ENCODE measurements at places on chromosomes 7 and 10.

DNA sequence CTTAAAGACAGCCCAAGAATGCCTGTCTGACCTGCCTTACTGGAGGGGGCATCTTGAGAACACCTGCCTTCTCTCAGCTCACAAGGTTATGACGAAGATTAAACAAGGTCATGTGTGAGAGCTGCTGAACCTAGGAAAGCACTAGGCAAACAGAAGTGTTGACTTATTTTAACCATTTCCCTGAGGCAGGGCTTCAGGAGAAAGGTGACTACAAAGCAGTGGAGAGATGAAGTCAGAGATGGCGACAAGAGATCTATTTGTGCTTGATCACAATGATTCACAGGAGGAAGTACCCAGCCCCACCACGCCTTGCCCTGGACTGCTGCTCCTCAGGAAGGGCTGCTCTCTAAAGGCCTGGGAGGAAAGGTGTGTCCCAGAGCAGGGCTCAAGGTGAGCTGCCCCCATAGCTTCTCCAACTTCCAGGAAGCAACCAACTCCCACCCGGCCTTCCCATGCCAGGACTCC, 27.8 kb downstream of the STN1 start:
- no peak for DNase-seq

GRCh38 chr10:83935911-83936310, 203.4 kb upstream of the GHITM start:
- DNase-seq = no peak

DNA sequence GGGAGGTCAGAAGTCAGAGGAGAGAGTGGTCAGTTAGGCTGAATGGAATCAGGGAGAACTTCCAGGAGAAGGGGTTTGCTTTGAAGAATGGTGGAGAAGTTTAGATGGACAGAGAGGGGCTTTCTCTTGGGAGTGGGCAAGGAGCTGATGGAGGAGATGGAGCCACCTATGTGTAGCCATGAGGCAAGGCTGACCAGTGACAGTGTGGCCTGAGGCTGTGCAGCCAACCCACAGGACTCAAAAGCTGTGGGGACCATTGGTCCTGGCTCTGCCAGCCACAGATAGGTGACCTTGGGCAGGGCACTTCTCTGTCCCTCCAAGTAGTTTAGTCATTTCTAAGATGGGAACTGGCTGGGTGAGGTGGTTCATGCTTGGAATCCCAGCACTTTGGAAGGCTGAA, 18.7 kb downstream of the NEURL1 start:
- no peak for DNase-seq

GRCh38 chr7:30596014-30596641, 1.4 kb downstream of the GARS1 start:
- DNase-seq = peak; percentile 8

DNA sequence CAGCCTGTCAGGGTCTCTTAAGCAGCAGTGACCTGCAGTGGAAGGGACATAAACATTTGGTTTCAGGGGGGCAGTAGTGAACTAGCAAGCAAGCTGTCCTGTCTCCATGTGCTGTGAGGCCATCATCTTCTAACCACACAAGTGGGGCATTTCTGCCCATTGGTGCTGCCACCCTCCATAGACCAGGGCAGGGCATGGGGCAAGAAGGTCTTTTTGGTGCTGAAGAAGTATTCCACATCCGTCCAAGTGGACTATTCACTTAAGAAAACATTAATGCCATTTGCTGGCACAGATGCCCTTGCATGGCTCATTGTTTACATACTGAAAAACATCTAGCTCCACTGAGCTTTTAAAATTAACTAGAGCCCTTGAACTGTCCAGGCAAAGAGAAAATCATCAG, 35.8 kb downstream of the ALOX5 start:
- DNase-seq = no peak

DNA sequence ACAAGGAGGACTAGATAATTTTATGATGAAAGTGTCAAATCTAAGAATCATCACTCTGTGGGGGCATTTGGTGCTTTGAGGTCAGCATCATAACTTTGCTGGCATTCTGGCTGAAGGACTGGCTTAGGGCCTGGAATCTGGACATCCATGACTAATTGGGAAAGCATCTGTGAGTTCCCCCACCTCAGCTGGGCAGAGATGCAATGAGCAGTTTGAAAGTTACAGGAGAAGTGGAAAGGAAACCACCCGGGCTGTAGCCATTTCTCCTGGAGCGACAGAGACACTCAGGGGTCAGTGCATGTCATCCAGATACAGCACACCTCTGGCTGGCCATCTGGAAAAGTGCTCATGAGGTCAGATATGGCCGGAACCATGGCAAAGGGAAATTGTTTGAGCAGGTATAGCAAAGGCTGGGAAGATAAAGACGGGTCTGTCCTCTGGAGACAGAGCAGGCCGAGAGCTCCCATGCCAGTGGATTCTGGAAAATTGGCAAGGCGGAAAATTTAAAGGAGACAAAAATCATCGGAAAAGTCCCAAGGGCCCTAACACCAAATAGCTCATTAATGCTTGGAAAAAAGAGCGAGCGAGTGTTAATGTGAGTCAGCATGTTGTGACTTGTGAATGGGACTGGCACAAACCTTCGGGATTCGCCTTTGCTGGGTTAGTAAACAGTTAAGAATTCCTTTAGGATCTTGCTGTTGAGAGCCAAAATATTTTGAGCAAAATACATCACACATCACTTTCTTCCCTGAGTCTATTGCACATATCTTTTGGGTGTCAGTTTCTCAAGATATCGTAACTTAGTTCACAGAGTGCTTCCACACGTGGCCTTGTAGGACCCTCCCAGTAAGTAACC, 188.4 kb upstream of the AGK start:
- no peak for DNase-seq

DNA sequence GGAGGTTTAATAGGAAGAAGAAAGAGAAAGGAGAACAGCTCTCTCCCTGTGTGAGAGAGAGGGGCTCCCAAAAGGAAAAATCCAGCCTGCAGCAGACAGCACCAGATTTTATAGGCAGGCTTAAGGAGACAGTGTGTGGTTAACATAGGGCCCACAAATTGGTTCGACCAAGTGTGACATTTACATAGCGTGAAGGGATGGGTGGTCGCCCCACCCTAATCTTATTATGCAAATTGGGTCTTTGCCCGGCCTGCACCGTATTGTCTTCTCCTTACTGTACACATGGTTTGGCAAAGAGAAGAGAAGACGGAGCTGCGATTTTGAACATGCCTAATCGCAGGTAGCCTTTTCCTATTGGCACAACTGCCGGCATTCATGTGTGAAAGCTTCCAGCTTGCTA, 756.3 kb downstream of the NXPH1 start:
- DNase-seq = no peak

DNA sequence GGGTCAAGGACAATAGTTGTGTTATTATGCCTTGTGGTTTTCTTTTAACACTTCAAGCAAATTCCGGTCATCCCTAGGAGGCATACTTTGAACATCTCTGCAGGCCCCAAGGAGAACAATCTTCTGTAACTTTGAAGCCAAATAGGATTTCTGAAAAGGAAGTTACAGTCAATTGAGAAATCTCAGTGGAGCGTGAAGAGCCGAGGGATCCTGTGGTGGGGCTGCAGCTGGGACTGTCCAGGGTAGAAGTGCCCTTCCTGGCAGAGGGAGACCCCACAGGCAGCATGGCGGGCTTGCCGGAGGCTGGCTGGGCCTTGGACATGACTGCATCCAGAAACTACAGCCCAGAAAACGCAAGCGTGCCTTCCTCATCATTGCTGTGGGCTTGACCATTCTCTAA, 179.7 kb downstream of the PTPN20 start:
- no peak for DNase-seq

- DNase-seq = no peak
Observed at GRCh38 chr10:4067931-4068561, 283.0 kb upstream of the KLF6 start.

GRCh38 chr7:130140551-130141160, 64.5 kb downstream of the TMEM209 start:
- DNase-seq = no peak

- DNase-seq = no peak
Observed at GRCh38 chr7:121204537-121204936, 124.3 kb upstream of the WNT16 start.

DNA sequence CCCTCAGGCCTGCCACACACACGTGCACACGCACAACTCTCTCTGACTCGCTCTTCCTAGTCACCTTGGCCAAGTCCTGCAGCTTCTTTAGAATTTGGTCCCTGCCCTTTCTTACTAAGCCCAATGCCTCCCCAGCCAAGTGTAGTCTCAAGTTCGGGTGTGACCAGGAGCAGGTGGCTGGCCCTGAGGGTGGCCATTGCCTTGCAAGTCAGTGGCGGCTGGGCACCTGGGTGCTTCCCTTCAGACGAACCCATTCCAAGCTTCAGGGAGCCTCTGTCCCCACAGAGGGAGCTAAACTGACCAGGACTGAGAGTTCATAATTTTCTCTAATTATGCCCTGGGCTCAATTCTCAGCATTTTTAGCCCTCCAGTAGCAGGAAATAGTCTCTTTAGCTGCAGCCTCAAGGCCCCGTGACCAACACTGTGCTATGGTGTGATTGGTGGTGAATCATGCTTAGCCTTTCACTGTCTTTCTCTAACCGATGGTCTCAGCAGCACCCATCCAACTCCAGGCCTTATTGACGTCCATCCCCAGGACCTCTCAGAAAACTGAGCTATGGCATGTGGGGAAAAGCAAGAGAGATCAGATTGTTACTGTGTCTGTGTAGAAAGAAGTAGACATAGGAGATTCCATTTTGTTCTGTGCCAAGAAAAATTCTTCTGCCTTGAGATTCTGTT, 34.7 kb upstream of the FXYD4 start:
- DNase-seq = no peak

- peak; percentile 85 for DNase-seq
Observed at GRCh38 chr7:1412322-1413261, 46.7 kb downstream of the MICALL2 start.

DNA sequence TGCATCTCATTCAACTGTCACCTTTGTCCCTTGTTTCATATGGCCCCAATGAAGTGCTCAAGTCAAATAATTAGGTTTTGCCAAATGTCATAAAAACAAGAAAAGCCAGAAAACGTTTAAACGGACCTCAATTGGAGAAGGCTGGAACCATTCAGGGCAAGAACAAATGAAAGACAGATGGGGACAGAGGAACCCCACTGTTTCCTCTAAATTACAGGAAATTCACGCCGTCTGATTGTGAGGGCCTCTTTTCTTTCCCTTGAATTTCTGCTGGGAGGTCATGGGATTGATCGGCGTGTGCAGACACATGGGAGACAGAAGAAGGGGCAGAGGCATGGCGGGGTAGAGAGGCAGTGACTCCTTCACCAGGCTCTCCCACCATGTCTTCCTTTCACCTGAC, 656.4 kb downstream of the KCNMA1 start:
- DNase-seq = no peak

GRCh38 chr7:95686109-95686508, 86.2 kb upstream of the DYNC1I1 start:
- peak; percentile 77 for DNase-seq

DNA sequence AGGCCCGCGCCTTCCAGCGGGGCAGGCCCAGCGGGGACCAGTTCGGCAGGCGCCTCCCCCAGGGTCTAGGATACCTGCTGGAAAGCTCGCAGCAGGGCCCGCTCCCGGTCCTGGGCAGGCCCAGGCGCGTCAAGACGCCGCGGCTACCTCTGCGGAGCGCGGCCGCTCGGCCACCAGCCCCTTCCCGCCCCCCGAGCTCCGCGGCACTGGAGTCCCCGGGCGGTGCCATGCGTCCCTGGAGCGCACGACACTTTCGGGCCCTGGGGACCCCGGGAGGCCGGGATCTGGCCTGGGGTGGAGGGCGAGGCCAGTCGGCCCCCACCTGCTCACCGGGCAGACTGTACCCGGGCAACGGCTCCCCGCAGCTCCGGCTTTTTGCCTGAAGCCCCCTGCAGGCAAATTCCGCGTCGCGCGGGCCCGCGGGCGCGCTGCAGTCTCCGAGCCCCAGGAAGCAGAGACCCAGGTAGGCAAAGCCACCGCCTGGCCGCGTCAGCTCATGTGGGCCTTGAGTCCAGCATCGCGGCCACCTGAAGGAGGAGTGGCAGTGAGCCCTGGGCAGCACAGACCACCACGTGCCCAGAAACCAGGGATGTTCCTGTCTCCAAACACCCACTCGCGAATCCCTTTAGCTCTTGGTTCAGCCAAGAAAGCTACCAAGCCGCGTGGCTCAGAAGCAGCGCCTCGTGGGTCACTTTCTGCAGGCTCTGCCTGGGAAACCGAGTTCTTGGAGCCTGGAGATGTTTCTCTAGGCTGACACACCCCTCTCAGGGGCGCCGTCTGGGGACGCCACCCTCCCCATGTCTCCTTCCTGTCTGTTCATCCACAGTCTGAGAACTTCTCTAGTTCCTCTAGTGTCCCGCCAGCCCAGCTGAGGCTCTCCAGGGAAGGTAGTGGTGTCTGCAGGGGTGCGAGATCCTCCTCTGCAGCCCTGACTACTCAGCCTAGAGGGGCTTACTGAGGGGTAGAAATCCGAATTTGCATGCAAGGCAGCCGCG, 46.1 kb upstream of the APBB1IP start:
- no peak for DNase-seq

GRCh38 chr7:116502201-116503096, 2.9 kb downstream of the CAV2 start:
- DNase-seq = no peak

DNA sequence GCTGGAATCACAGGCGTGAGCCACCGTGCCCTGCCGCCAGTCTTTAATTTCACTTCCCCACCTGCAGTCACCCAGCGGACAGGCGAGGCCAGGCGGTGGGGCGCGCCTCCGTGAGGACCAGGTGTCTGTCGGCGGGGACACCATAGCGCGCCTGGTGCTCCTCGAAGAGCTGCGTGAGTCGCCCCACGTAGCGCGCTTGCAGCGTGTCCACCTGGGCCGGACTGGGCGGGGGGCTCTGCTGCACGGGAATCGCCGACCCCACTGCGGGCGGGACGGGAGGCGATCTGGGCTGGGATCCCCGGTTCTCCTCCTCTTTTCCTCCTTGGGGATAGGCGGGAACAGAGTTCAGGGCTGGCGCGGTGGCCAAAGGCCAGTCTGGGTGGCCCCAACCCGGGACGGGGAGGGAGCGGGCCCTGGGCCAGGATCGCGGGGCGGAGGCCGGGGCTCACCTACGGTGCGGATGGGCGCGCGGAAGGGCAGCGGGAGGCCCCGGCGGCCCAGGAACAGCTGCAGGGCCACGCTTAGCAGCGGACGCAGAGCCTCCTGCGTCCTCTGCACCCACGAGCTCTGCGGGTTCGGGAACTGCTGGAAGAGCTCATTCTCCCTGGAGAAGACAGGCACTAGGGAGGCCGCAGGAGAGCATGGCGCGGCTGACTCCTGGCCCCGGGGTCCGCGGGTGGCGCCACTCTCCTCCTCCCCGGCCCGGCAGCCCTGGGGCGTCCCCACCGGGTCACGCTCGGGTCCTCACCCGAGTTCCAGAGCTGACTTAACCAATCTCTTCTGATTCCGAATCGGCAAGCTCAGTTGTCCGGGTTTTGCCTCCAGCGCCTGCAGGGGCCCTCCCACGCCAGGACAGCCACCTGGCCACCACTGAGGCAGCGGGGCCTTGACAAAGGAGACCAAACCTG, 1.1 kb upstream of the MOGAT3 start:
- DNase-seq = no peak

- peak; percentile 50 for DNase-seq
Observed at GRCh38 chr7:91398341-91398740, 134.1 kb downstream of the FZD1 start.

DNA sequence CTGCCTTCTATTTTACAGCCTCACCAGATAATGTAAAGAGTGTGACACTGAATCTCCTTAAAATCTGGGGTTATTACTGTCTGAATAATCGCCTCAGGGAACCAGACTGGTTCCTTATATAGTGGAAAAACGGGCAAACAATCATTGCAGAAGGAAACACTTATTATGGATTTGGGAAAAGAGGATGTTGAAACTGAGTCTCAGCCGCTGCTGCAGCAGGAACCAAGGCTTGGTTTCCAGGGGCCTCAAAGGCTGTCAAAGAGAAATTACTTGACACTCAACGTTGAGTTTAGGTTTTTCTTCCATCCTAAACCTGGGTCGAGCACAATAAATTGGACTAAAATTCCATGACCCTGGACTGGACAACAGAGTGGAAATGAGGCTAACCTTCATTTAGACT, 103.8 kb upstream of the AHR start:
- no peak for DNase-seq
